Posterior cingulate gyrus (tissue), 11 donors: ENCODE measurements at places on chromosomes 4 and X.
A peak's percentile ranks its signal among the peaks of the same experiment; 100 is the strongest.

GRCh38 chr4:183256756-183257385 lies 63.2 kb downstream of the CLDN22 start:
- DNase-seq = peak; percentile 43

- no peak for DNase-seq
Measured at GRCh38 chr4:48963042-48963679, 22.9 kb upstream of the CWH43 start.

GRCh38 chr4:109622626-109623025 lies 62.6 kb downstream of the MCUB start:
- DNase-seq = no peak

DNA sequence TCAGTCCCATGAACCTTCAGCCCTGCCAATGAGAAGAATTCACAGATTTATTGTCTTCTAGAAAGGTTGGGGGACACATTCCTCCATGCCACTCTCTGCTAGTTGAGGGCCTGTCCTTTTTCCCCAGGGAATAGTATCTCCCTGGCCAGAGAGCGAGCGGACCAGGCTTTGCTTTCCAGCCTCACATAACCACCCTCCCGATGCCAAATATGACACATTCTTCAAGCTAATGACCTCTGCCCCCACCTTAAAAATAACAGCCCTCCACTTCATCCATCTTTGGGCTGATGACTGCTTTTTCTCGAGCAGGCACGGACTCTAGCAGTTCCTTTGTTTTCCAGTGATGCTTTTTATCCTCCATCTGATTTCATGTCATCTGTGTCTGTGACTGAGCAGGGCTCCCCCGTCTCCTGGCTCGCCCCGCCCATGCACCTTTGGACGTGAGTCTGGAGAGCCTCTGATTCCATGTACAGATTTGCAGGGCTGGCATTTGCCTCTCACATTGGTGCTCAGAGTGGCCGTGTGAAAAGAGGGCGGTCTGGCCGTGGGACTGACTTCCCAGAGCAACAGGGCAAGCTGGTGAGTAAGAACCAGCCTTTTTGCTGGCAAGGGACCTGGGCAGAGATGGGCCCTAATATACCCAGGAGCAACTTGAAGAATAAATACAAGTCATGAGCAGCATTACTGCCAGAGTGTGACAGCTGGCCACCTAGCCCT lies 279.8 kb downstream of the BCOR start:
- DNase-seq = no peak

GRCh38 chr4:10008609-10009005 lies 12.7 kb downstream of the SLC2A9 start:
- DNase-seq = no peak

GRCh38 chr4:6152869-6153705 lies 47.3 kb downstream of the JAKMIP1 start:
- no peak for DNase-seq

DNA sequence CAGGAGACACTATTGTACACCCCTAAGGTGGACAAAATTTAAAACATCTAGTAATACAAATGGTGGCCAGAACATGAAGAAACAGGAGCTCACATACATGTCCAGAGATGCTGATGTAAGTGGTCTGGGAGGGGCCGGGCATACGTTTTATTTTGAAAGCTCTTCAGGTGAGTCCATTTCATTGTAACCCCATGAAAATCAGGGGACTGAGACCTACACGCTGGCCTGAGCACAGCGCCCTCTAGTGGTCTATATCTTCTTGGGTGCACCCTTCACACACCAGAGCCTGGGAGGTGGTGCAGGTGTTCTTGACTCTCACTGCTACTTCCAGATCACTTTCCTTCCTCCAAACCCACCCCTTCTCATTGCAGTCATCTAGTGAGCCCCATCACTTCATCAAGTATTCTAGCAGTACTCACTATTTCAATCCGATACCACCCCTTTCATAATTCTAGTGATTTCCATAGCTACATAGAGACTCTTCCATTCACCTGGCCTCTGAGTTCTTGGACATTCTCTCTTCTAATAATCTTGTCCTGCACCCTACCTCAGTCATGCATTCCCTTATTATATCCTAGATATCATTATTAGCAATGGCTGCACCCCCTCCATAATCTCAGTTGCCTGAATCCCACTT lies 4.3 kb upstream of the TLR6 start:
- no peak for DNase-seq

DNA sequence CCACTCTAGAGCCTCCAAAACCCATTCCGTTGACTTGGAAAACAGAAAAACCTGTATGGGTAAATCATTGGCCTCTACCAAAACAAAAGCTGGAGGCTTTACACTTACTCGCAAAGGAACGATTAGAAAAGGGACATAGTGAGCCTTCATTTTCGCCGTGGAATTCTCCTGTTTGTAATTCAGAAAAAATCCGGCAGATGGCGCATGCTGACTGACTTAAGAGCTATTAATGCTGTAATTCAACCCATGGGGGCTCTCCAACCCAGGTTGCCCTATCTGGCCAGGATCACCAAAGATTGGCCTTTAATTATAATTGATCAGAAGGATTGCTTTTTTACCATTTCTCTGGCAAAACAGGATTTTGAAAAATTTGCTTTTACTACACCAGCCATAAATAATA lies 60.8 kb downstream of the ZNF732 start:
- peak; percentile 33 for DNase-seq

DNA sequence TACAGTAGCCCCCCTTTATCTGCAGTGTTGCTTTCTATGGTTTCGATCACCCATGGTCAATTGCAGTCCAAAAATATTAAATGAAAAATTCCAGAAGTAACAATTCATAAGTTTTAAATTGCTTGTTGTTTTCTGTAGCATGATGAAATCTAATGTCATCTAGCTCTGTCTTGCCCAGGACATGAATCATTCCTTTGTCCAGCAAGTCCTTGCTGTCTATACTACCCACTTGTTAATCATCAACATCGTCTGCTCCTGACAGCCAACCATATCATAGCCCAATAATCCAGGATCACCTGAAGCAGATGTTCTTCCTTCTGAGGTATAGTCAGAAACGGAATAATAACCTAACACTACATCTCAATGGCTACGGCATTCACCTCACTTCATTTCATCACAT lies 79.8 kb downstream of the ADAMTS3 start:
- DNase-seq = no peak

- no peak for DNase-seq
Measured at GRCh38 chr4:27398631-27399310, 538.1 kb downstream of the STIM2 start.

DNA sequence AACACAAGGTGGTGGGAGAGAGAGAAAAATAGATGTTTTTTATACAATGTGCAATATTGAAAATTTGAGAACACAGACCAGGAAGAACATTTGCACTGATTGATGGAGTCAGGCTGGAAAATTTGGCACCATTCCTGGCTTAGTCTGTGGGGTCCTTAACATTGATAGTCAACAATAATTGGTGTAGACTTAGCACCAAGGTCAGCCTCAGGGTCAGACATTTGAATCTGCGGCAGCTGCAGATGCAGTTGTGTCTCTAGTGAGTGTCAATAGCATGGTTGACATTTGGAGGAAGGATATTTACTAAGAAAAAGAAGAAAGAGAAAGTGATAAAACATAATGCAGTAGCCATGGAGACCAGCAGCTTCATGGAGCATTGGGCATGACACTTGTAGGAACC lies 31.5 kb upstream of the GLRA3 start:
- no peak for DNase-seq

DNA sequence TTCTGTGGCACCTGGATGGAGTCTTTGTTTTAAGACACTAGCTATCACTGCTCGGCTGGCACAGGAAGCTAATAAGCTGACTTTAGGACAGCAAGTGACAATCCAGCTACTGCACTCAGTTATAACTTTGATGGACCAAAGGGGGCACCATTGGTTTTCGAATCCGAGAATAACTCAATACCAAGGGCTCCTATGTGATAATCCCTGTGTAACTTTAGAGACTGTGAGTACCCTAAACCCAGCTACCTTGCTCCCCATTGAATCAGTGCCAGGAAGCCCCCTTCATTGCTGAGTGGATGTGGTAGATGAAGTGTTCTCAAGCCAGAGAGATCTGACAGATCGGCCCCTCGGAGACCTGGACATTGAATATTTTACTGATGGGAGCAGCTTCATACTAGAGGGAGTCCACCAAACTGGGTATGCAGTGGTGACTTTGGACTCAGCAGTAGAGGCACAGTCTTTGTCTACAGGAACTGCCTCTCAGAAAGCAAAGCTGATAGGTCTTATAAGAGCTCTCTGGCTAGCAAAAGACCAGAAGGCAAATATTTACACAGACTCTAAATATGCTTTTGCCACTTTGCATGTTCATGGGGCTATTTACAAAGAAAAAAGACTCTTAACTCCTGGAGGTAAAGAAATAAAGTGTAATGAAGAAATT lies 35.5 kb upstream of the UGT2B7 start:
- no peak for DNase-seq

DNA sequence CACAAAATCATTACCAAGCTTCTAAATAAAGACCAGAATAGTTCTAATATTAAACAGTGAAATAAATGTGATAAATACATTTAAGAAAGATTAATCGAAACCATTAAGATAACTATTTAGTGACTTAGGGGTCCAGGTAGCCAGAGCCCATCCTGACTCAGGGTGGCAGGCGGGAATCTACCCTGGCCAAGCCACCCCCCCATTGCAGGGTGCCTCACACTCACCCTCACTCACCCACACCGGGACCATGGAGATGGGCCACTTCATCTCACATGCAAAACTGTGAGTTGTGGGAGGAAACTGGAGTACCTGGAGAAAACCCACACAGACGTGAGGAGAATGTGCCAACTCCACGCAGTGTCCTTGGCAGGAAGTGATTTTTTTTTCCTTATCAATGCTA lies 237.6 kb upstream of the HAND2 start:
- no peak for DNase-seq

DNA sequence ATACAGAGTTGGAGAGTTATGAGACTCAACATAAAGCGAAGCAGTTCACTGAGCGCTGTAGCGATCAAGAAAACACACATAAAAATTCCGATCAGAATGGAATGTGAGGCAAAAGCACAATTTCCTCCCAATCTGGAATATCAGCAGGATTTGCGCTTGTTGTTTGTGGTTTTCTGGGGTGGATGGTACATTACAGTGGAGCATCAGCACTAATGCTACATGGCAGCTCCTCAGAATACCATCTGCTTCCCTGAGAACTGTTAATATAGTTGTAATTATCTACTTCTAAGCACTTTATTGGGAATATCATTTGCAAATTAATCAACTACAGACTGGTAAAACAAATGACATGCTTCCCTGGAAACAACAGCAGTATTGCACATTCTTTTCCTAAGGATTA lies 324.1 kb upstream of the PPARGC1A start:
- DNase-seq = no peak

DNA sequence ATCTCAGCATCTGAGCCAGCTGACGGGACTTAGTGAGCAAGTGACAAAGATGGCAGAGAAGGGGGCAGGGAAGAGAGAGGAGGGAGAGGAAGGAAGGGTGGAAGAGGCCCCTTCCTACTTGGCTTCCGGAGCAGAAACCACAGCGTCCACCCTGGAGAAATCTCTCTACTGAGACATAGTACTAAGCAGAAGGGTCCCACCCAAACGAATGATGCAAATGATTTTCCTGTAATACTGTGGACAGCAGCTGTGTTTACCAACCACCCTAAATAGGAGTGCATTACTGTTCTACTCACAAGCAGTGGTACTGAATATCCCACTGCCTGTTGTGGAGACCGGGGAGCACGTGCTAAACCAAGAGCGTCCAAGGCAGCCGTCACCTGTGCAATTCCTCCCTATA lies 29.4 kb downstream of the DTHD1 start:
- no peak for DNase-seq

DNA sequence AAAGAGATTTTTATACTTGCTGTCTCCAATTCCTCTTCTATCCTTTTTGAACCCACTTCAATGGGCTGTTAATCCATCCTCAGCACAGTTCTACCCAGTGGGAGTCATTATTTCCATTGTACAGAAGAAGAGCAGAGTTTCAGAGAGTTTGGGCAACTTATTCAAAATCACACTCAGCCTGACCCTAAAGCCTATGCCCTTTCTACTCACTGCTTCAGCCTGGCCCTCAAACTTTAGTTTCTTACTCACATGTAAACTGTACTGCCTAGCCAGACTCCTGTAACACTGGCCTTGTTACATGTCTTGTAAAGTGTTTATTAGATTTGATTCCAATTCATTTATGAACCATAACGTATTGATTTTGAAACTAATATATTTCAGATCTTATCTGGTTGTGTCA lies 25.1 kb upstream of the USO1 start:
- no peak for DNase-seq

DNA sequence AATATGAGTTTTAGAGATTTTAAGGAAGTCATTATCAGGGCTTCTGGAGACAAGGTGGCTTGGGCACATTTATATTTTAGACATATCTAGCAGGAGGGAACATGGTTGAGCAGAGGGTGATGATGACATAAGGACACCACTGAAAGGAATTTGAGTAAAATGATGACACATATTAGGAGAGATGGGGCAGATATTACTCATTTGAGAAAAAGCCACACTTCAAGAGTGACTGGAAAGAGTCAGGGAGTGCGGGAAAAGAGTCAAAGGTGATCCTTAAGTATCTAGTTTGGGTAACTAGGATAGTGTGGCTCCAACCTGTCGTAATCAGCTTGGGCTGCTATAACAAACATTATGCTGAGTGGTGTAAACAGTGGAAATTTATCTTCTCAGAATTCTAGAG lies 377.7 kb downstream of the PACRGL start:
- no peak for DNase-seq

DNA sequence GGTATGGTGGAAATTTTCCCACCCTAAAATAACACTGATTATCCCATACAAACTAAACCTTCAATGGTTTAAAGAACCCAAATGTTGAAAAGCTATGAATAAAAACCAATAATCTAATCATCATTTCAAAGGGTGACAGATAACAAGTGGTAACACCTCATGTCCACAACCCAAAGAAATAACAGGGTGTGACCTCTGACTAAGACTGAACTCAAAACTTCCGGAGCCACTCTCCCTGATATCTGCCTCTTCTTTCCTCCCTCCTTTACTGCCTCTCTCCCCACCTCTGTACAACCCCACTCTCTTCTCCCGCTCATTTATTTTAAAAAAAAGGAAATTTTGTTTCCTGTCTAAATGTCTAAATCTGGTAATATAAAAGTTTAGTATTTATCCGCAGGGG lies 11.5 kb downstream of the FBXW7 start:
- DNase-seq = no peak

GRCh38 chr4:30245140-30245539 lies 475.0 kb upstream of the PCDH7 start:
- no peak for DNase-seq

DNA sequence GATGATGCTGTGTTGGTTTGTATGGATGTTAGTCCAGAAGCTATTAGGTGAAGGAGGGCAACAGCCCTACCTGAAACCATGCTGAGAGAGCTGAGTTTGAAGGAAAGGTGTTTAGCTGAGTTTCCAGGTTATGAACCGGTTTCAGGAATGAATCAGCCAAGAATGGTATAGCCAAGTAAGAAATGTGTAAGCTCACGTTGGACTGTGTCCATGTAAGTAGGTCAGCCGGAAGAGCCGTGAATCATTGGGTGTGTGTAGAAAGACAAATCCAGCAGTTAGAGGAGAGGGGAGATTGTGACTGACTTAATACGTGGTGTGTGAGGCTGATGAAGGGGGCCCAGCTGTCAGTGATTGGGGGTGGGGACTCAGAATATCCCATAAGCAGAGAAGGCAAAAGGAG lies 77.2 kb upstream of the SPIN4 start:
- no peak for DNase-seq
